ENCODE measurements at places on chromosomes 5 and 9.
A peak's percentile ranks its signal among the peaks of the same experiment; 100 is the strongest.

- no peak for DNase-seq
Measured at GRCh38 chr5:68875351-68875750, 218.5 kb upstream of the SLC30A5 start.

GRCh38 chr9:88972401-88972800 lies 18.9 kb upstream of the S1PR3 start:
- DNase-seq = no peak

DNA sequence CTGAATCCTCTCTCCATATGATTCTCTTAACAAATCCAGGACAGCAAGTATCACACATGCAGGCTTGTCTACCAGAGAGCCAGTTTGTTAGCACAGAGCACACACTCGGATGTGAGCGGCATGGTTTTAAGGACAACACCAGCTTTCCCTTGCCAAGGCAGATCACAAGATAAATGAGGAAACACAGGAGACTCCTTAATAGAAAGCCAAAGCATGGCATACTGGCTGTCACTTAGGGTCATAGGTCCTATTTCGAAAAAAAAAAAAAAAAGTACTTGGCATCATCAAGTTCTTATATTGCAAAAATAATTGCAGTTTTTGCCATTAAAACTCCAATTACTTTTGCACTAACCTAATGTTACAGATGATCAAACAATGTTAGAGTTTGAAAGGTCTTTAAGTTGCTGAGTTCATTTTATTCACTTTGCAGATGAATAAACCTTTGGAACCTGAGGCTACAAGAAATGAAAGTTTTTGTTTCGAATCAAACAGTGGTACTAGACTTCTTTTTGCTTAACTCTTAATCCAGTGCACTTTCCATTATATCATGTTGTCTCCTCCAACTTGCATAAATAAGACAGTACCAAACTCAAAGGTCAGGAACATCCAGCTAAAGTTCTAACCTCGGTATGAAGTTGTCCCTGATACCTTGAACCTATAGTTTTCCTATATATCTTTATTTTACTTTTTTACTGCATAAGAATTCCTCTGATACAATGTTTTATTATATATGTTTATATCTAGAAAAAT lies 138.5 kb downstream of the MPDZ start:
- no peak for DNase-seq

DNA sequence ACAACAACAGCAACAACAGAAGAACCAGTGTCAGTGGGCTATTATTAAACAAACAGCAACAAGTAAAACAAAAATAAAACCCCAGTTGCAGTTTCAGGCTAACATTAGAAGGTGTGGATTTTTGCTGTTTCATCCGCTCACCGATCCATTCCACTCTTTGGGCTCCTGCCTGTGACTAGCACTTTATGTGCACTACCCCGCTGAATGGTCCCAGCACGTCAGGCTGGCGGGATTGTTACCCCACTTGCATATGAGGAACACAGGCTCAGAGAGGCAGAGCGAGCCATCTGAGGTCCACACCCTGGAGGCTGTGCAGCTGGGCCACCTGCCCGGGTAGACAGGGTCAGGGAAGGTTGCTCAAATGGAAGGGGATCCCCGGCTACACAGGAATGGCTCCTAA lies 26.0 kb downstream of the NSG2 start:
- no peak for DNase-seq

DNA sequence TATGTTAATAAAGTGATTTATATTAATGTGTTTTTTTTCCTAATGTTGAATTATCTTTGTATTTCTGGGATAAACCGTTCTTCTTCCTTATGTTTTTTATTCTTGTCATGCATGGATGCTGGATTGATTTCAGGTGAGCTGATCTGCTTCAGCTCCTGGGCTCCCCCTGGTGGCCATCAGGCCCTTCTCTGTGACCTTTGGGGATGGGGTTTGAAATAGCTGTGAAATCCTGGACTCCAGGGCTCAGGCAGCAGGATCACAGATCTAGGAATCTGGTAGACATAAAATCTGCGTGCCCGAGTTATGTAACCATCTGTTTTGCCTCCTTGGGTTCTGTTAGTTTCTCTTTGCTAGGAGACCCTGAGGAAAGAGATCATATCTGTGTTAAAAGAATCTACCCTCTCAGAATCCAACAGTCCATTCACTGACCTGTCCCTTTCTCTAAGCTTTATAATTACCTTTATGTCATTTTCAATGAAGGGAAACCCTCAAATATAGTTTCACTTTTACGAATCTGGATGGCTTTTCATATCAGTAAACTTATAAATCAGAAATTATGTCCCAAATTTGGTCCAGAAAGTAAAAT lies 12.2 kb upstream of the OR13J1 start:
- peak; percentile 70 for DNase-seq

- DNase-seq = no peak
Measured at GRCh38 chr5:31682025-31682424, 43.1 kb downstream of the PDZD2 start.

DNA sequence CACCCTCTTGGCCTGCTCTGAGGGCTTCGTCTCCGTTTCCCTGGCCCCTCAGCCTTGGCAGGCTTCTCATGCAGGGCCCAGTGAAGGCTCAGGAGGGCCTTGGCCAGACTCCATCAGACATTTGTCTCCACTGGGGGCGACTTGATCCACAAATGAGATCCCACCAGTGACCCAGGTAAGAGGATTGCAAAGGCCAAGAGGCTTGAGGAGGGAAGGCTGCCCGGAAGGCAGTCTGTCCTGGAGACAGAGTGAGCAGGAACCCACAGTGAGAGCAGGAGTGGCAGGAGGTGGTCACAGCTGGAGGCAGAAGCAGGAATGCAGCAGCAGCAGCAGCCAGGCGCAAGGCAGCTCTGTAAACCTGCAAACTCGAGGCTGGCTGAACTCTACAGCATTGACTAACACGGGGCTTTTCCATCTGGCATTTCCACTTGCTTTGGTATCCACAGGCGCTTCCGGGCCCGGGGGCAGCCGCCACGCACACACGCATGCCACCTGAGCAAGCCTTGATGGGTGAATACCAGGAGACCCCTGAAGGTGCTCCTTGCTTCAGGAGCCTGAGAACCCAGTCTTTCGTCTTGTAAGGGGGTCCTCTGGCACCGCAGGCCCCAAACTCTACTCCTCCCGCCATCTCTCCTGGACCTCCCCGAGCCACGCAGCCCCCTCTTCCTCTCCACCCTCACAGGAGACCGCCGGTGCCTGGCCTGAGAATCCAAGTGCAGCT lies 14.7 kb downstream of the MGAT1 start:
- no peak for DNase-seq

DNA sequence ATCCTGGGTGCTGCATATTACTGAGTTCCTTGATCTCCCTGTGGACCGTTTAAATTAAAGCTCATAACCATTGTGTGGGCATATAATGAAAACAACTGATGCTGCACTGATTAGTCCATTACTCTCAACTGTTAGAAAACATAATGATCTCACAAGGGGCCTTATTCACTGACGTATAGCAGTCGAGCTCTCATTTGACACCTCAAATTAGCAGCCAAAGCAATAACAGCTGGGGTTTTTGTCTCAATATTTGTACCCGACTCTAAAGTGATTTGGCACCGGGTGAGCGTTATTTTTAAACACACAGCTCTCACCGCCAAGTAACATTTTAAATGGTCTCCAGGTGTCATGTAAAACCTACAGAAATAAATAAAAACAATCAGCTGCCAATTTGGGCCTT lies 252.2 kb upstream of the PANK3 start:
- DNase-seq = no peak

- DNase-seq = no peak
Measured at GRCh38 chr9:134267881-134268724, 58.2 kb upstream of the RXRA start.

- no peak for DNase-seq
Measured at GRCh38 chr9:107024193-107024592, 161.2 kb downstream of the ZNF462 start.

DNA sequence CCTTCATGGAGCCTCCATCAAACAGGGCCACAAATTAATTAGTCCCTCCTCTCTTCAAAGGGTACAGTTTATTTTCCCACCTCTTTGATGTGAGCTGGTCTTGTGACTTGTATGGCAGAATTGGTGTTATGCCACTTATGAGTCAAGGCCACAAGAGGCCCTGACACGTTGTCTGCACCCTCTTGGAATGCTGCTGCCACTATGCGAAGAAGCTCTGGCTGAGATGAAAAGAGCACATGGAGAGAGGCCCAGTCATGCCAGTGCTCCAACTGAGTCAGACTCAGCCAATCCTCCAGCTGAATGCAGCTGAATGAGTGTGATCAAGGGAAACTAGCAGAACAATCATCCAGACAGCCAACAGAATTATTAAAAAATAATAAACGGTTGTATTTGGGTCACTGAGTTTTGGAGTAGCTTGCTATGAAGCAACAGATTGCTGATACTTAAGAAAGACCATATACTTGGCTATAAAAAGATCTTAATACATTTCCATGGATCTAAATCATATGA lies 128.3 kb downstream of the MARCHF11 start:
- no peak for DNase-seq

DNA sequence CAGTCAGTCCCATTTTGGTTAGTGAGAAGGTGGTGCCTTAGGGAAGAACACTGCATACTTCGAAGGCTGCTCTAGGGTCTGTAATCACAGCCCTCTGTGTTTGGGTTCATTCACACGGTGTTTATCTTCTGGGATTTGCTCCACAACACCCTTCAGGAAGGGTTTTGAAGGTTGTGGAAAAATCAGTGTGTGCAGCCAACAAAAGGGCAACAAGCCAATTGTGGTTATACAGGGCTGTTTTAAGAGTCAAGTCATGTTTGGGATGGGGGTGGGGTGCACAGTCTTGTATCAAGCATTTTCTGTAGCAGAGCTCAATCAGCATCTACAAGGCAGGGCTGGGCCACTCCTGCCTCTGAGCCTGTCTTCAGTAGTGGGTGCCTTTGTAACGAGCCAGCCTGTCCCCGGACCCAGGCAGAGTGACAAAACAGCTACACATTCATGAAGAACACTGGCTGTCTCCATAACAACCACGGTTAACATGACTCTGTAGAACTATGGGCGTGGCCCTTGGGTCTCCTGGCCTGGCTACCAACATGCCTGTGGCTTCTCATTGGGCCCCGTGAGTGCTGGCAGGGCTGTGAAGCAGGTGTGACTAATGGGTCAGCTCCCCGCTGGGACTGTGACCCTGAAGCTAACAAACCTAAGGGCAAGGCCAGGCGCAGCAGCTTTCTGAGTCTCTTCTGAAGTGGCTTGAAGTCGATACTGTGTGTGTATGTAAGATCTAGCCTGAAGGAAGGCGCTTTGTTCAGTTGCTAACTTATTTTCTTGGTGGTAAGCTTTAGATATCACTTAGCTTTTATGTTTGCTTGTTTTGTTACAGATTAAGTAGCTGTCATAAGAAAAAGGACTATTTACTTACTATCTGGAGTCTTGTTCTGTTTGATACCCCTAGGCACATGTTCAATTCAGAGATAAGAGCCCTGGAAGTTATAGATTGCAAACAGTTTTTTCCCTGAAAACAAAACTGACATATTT lies 27.9 kb upstream of the GOLM1 start:
- DNase-seq = no peak

GRCh38 chr5:60487885-60488442 lies 212.0 kb downstream of the DEPDC1B start:
- DNase-seq = no peak

- DNase-seq = no peak
Measured at GRCh38 chr9:95807326-95807947, 68.1 kb upstream of the ERCC6L2 start.

- no peak for DNase-seq
Measured at GRCh38 chr5:108753331-108753730, 5.6 kb downstream of the FER start.

- DNase-seq = no peak
Measured at GRCh38 chr9:3704890-3705289, 179.1 kb upstream of the RFX3 start.

- DNase-seq = no peak
Measured at GRCh38 chr5:156534906-156535485, 208.0 kb downstream of the SGCD start.

GRCh38 chr5:135313946-135314345 lies 85.1 kb downstream of the MACROH2A1 start:
- no peak for DNase-seq

DNA sequence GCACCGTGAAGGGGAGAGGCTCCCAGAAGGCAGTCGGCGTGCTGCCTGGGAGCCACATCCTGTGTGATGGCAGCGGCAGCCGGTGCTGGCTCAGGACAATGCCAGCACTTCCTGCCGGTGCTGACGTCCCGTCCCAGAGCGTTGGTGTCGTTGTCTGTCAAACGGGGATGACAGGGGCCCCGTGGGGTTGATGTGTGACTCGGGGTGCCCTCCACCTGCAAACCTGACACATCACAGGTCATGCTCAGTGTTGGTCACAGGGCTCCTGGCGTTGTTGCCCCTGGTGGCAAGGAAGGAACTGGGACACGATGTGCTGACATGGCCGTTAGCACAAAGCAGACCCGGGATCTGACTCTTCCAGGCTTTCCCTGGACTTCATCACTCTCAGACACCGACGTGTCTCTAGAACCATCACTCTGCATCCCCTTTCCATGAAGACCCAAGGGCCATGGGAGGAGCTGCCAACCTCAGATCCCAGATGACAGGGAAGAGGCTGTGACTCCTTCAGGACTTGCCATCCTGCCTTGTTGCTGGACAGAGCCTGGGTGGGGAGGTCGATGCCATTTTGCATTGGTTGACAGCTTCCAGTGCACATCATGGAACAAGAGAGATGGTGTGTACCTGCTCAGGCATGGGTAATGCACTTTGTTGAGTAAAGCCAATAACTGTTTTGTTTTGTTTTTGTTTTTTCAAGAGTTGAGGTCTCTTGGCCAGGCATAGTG lies 21.5 kb downstream of the PLPP7 start:
- DNase-seq = peak; percentile 8

DNA sequence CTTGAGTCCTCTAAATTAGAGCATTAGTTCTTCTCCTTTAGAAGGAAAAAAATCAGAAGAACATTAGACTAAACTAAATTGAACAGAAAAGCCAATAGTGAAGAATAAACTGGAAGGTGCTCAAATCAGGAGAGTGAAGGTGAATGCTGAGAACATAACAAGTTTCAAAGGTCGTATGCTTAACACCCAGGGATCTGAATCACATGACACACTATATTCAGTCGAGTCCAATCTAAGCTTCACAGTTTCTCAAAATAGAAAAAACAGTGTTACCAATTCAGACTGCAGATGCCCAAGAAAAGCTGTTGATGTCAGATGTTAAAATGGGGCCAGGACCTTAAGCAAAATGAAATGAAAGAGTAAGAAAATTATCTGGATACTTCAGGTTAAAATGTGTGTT lies 614.5 kb downstream of the EFNA5 start:
- no peak for DNase-seq

GRCh38 chr5:130643321-130643720 lies 521.7 kb downstream of the HINT1 start:
- no peak for DNase-seq

- no peak for DNase-seq
Measured at GRCh38 chr5:153624451-153624765, 133.9 kb downstream of the GRIA1 start.

DNA sequence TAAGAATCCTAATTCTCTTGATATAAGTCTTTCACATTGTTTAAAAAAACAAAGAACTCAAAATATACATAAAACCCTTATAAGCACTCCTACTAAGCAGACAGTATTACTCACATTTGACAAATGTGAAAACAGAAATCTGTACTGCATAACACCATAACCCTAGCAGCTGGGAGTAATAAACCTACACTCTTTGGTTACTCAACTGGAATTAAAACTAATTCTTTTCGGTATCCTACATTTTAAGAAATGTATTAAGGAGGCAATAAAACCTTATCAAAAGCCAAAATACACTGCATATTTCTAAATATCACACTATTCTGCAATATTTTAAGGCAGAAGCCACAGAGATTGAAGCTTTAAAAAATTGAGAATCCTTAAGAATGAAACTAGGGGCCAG lies 6.8 kb downstream of the AUH start:
- DNase-seq = no peak
